Psoas muscle (tissue), 8 donors: ENCODE measurements at places on chromosomes 3 and 15. TPM values are rescaled to one million over a fixed set of nuclear protein-coding genes. Genes with fewer than 3 reads are reported as not detected.

Gene PPP1R14D
- not detected for total RNA-seq

Gene RTF1
- total RNA-seq = 34.3 TPM

Gene LRRC31
- not detected for total RNA-seq

Gene PPM1L
- total RNA-seq = 68.9 TPM

Gene MINAR1
- 0.10 TPM for total RNA-seq

Gene TLR9
- 0.55 TPM for total RNA-seq

Gene DPPA2
- not detected for total RNA-seq

Gene ABI3BP
- 23.9 TPM for total RNA-seq

Gene ACKR4
- 0.64 TPM for total RNA-seq

Gene SERPINI2
- total RNA-seq = not detected

Gene BUB1B
- 1.0 TPM for total RNA-seq

Gene FBXW12
- not detected for total RNA-seq

Gene GHSR
- not detected for total RNA-seq

Gene ADAMTS9
- 16.1 TPM for total RNA-seq

Gene SLC12A8
- 0.93 TPM for total RNA-seq

Gene CCDC13
- total RNA-seq = 0.64 TPM

Gene CNOT10
- 10.8 TPM for total RNA-seq

Gene TP63
- 10.3 TPM for total RNA-seq

Gene CCDC66
- 8.9 TPM for total RNA-seq

Gene ZMYND10
- total RNA-seq = 0.24 TPM

Gene COL6A6
- total RNA-seq = 0.26 TPM

Gene KLHL40
- total RNA-seq = 923 TPM

Gene PRR20G
- not detected for total RNA-seq

Gene STAB1
- 29.0 TPM for total RNA-seq

Gene CLDN18
- not detected for total RNA-seq

Gene GRAMD1C
- 0.62 TPM for total RNA-seq

Gene CRELD1
- 47.5 TPM for total RNA-seq

Gene GXYLT2
- total RNA-seq = 1.1 TPM

Gene SCN11A
- total RNA-seq = not detected

Gene THRB
- 31.4 TPM for total RNA-seq

Gene FBN1
- 16.4 TPM for total RNA-seq

Gene SKOR1
- total RNA-seq = 0.13 TPM

Gene IL16
- total RNA-seq = 2.1 TPM

Gene ADAMTS7
- 0.74 TPM for total RNA-seq

Gene NAALADL2
- 2.6 TPM for total RNA-seq

Gene VIPR1
- total RNA-seq = 1.8 TPM

Gene CCDC39
- 0.86 TPM for total RNA-seq

Gene EBLN2
- total RNA-seq = 1.0 TPM

Gene RETNLB
- total RNA-seq = not detected

Gene CSTA
- total RNA-seq = 0.79 TPM

Gene CCNB2
- 0.18 TPM for total RNA-seq

Gene PCYT1A
- total RNA-seq = 98.4 TPM

Gene GOLGA8T
- not detected for total RNA-seq

Gene ZPLD1
- 0.50 TPM for total RNA-seq

Gene IQCH
- 0.37 TPM for total RNA-seq

Gene PSTPIP1
- 2.2 TPM for total RNA-seq

Gene SLC28A1
- total RNA-seq = 0.49 TPM

Gene SI
- not detected for total RNA-seq

Gene FGF7
- total RNA-seq = 2.4 TPM

Gene TEX264
- total RNA-seq = 29.6 TPM

Gene IL17RB
- total RNA-seq = 1.3 TPM
